ENCODE measurements at places on chromosomes 2 and 18.

DNA sequence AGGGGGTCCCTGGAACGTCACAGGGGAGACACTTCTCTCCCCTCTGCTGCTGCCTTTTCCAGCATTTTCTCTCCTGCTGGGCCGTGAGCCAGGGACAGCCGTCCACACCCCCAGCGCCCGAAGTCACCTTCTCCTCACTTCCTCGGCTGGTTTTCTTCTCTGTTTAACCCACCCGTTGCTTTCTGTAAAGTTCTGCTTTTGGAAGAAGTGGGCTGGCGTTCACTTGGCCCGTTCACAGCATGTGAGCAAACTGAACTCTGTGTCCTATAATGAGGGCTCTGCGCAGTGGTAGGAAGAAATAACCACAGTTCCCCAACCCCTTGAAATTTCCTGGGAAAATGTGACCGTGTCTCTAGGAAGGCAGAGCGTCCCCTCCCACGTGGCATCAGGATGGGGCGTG, 187.0 kb upstream of the HDAC4 start:
- no peak for DNase-seq

DNA sequence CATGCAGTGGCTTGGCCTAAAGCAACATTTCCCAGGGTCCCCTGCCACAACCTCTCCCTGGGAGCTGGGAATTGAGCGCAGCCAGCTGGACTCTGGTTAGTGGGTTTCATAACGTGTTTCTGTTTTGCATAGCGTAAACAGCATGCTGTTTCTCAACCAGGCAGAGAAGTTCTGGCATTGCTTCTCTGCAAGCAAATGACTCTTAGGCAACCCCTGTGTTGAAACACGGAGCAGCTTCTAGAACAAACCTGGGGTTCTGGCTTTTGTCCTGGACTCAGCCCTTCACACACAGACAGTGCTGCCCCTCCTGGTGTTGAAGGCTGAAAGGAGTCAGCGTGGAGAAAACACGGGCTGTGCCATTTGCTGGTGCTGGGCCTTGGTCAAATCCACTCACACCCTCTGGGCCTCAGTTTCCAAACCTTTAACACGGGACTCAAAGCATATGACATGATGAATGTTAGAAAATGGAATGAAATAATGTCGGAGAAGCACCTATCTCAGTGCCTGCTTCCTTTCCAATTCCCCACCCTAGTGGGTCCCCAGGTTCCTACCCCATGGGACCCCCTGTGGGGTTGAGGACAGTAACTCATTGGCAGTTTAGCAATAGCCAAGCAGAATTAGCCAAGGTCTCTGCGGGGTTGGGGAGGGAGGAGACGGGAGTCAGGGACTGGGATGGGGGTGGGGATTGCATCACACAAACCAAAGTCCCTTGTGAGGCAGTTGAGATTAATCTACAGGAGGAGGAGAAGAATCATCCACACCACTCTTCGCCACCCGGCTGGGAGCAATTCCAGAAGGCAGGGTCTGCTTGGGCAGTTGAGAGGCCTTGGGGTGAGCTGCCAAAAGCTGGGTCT, 30.2 kb upstream of the IL1R2 start:
- DNase-seq: no peak

GRCh38 chr2:57881998-57882888, 164.4 kb upstream of the VRK2 start:
- no peak for DNase-seq

GRCh38 chr2:238362626-238363025, 42.3 kb downstream of the TRAF3IP1 start:
- no peak for DNase-seq

GRCh38 chr2:88692187-88692586, 714 bp downstream of the RPIA start:
- DNase-seq: peak; percentile 11

DNA sequence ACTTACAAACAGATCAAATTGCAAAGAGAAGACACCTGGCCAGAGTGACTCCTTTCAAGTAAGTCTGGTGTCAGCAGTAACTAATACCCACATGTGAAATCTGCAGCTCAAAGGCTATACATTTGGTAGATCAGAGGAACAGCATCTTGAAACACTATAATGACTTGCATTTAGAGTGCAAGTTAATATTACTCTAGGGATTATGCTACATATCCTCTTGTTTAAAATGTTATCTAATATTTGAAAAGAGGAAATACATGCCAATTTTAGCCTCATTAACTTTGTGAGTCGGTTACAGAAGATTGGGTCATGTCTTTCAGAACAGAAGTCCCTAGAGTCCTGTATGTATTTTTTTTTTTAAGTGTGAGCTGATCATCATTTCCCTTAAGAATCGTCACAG, 15.2 kb downstream of the LANCL1 start:
- no peak for DNase-seq

DNA sequence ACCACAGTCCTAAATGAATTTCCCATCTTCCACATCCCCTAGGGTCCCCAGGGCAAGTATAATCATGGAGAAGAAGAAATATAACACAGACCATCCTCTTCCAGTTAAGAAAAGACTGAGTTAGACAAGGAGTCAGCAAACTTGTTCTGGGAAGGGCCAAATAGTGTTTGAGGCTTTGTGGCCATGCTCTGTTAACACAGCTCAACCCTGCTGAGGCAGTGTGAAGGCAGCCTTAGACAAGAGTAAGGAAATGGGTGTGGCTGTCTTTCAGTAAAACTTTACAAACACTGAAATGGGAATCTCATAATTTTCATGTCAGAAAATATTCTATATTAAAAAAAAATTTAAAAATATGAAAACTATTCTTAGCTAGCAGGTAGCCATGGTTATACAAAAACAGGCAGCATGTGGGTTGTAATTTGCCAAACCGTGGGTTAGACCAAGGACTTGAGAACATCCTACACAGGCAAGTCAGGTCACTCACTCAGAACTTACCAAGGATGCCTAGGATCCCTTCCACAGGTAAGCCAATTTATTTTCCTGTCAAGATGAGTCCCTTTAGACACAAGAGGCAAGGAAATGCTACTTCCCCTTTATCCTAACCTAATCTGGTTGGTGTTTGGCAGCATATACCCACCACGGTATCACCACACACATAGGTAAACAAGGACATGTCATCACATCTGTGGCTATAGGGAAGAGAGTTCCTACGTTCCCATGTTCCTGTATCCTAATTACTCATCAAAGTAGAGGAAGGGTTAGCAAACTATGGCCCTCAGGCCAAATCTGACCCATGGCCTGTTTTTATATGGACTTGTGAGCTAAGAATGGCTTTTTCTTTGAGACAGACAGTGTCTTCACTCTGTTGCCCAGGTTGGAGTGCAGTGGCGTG, 31.9 kb downstream of the C2orf74 start:
- DNase-seq: no peak

DNA sequence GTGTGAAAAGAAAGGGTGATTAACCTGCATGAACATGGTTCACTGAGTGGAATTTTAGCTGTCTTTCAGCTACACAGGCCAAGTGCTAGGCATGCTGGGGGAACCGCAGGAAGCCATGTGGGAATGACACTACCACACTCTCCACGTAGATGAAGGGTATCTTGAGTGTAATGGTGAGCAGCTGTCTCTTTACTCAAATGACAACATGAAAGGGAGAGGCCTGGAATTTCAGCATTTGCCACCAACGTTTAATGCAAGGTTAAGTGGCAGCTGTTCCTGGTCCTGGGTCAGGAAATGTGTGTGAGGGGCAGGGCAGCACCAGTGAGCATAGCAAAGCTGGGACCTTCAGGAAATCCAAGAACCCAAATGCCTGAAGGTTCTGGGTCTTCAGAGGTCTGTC, 588.4 kb downstream of the SLC4A3 start:
- no peak for DNase-seq

DNA sequence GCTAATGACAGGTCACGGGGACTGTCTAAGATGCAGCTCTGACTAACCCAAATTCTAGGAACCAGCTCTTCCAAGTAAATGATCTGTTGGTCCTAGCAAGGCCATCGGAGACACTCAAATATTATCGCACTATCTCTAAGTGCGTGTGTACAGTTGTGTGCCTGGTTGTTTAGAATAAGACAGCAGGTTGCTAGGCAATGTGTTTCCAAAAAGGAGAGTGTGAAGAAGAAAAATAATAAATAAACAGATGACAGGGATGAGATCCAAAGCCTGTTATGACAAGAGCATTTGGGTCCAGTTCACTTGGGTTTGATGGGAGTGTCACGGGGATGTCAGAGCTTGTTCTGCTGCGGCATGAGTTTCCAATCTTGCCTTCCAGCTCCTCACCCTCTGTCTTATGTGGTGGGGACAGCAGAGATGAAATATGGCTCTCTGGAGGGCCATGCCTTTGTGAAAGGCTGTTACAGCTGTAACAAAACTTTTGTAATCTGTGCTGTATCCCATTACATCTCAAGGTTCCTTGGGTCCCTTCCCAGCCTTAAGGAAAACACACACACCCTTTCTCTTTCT, 127.5 kb upstream of the TNP1 start:
- no peak for DNase-seq

- DNase-seq: no peak
These were observed 8.0 kb upstream of the ITGB6 start for GRCh38 chr2:160207804-160208654.

GRCh38 chr2:11457935-11458334, 8.0 kb downstream of the E2F6 start:
- no peak for DNase-seq

DNA sequence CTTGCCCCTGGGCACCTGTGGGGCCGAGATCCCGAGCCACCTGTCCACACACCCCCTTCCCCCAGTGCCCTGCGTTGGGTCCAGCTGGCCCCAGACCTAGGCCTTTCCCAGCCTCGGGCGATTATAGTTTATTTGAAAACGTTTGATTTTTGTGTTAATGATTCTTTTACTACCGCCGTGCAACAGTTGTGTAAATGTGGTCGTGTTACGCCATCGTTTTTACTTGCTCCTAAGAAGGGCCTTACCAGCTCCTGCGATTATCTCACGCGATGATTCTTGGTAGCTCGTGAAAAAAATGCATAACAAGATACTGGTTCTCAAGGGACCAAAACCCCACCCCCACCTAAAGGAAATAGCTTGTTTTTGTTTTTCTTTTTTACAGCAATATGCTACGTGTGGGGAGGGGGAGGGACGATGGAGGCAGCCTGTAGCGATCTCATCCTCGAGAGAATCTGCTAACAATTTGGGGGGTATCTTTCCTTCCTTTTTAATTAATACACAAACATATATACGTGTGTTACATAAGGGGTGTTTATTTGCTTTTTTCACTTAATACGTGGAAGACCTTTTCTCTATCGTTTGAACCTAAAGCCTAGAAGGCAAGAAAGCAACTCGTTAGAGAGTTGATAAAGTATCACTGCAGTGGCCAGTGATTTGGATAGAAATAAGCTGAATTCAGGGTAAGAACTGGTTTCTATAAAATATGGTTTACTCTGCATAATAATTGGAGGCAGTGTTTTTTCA, 1.0 kb downstream of the ZDBF2 start:
- no peak for DNase-seq

GRCh38 chr2:188835006-188835405, 139.2 kb upstream of the COL3A1 start:
- no peak for DNase-seq

DNA sequence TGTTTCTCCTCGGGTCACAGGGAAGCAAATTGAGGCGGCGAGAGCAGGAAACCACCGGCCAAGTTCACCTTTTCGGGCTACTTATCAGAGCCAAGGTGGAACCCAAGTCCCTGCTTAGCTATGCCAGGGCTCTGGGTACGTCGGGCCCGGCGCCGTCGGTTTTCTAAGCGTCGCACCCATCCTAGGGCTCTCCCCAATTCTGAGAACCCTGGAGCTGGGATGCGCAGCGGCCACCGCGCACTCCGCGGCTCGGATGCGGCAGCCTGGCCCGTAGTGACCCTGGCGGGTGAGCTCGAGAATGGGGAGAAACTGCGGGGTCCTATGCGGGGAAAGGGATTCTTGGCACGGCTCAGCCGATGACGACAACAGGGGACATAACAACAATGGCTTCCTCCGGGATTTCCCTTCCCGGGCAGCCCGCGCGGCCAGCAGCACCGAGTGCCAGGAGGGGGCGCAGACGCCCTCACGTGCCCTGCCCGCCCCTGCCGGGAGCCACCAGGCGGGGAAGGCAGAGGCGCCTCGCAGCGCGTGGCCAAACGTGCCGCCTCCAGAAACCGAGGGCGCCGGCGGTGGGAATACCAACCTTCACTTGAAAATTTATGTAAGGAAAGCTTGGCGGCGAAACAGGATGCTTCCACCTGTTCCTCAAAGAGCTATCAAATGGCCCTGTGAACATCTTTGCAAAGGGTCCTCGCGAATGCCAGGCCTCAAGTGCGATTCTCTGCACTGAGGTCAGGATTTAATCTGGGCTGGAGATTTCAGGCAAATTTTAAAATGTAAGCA, 2.1 kb upstream of the SLC30A3 start:
- DNase-seq: peak; percentile 61

DNA sequence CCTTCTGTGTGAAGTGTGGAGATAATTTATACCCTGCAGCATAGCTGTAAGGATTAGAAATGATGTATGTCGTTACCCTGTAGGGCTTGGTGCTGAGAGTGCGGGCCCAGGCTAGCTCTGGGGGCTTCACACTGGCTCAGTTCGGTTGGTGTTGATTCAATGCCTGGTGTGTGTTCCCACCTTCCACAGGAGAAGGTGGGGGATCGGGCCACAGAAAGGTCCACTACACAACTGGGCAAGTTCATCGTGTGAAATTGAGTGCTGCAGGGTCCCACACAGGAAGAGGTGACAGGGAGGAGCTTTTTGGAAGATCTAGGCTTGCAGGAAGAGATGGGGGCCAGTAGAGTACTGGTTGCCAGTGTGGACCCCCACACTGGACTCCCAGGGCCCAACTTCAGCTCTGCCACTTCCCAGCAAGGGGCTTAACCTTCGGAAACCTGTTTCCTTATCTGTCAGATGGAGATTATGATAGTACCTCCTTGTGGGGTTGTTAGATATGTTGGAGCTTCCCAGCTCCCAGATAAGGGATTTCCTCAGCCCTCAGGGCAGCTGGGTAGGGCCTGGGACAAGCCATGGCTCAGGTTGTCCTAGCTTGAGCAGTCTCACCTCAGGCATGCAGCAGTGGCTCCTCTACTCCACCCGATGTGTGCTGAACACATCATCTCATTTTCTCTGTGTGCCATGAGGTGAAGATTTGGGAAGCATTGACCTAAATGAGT, 71.5 kb downstream of the TMEM247 start:
- DNase-seq: no peak

DNA sequence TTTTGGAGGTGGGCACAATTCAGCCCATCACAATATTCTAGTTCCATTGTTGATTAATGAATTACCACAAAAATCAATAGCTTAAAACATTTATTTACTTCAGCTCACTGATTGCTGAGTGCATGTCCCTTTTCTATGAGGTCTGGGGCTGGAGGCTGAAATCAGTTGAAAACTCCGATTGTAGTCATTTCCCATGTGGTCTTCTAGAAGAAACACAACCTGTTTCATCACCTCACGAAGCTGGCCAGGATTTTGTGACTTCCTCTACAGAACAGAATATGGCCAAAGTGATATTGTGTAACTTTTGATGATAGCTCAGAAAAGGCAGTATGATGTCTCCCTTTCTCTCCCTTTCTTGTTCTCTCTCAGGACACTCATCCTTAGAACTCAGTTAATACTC, 44.1 kb upstream of the CYRIA start:
- DNase-seq: no peak

GRCh38 chr2:122414902-122415301, 659.5 kb downstream of the TSN start:
- DNase-seq: no peak

Measured in stimulated activated CD4-positive, alpha-beta T cell treated with anti-CD3 and anti-CD28 coated beads, Interleukin-4, amount 100 ng/mL, for 48 hours (primary cell).